ENCODE measurements at places on chromosomes 6 and 20. TPM values are rescaled to one million over a fixed set of nuclear protein-coding genes. Genes with fewer than 3 reads are reported as not detected.

The GPX6 gene
- not detected for total RNA-seq

The SYCP2L gene
- total RNA-seq, result 1.5 TPM

The C6orf52 gene
- total RNA-seq, result 1.5 TPM

The NMBR gene
- total RNA-seq, result not detected

The LKAAEAR1 gene
- total RNA-seq, result 0.31 TPM

The JPH2 gene
- total RNA-seq, result 11.4 TPM

The PPP1R3G gene
- total RNA-seq, result 1.9 TPM

The TFAP2C gene
- total RNA-seq, result 1.4 TPM
